ENCODE measurements at places on chromosomes 13 and 19. TPM values are rescaled to one million over a fixed set of nuclear protein-coding genes. Genes with fewer than 3 reads are reported as not detected.

HCST gene
- 10.6 TPM for polyA plus RNA-seq

DNA sequence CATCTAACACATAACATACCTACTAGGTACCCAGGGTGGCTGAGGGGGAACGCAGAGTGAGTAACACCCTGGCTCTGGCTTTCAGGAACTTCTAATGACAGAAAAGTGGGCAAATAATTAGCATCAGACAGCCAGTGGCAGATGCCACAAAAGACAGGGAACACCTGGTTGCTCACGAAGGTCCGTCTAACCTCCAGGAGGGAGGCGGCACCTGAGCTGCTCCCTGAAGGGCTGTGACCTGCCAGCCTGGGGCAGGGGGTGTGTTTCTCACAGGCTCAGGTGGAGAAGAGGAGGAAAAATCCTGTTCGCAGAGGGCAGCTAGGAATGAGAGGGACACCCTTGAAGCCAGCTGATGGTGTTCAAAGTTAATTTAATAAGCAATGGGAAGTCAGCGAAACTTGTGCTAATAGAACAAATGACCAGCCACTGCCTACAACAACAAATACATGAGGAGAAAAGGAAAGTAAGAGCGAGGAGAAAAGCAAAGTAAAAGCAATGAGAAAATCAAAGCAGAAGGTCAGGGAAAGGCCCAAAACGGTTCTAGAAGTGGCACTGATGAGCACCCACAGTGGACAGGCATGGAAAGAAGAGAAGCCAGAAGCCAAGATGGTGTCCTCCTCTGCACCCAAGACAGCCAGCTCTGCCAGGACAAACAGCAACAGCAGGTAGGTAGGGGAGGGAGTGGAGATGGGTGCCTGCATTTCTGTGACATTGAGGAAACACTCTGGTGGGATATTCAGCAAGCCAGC lies 87.3 kb downstream of the STK24 start:
- H3K4me1 ChIP-seq, result peaks cover 39% of the 10 kb centered on the region
- no peaks in the 10 kb centered on the region for H3K27me3 ChIP-seq
- no peak for DNase-seq

GPR12 gene
- not detected for polyA plus RNA-seq

DNA sequence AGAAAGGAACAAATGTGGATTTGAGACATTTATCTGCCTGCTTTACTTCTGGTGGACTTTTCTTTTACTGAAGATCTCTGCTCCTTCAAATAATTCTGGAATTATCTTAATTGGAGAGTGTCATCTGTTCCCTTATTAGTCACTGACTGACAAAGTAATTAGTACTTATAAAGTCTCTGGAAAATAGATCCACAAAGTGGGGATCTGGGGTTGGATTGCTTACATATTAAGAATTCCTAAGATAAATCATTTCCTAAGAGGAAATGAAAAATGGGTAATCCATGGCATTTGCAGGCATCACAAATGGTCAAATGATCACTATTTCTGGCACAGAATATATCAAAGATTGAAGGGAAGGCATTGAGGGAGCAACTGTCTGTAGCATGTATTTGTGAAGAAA lies 137.4 kb upstream of the SLITRK5 start:
- no peak overlapping the region for H3K4me3 ChIP-seq
- H3K27ac ChIP-seq, result no peak overlapping the region
- DNase-seq, result no peak

DNA sequence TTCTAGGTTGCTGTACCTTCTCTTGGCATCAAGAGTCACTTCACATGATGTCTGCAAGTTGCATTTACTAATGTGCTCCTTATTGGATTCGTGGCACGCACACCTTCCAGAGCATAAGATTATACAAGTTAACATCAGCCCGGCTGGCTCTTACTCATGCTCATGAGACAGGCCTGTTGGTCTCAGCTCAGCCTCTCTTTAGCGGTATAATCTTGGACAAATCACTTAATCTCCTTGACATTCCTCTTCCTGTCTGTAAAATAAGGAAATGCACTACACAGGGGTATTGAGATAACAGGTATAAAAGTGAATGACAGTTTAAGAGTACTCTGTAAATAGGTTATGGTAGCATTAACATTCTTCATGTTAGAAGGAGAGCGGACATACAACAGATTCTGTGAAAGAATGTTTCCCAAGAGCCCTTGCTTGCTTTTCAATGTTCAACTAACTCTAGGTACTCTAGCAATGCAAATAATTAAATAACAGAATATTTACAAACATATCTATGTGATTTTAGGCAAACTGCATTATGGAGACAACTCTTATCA lies 181.1 kb downstream of the FGF14 start:
- H3K27me3 ChIP-seq, result no peaks in the 10 kb centered on the region
- H3K4me3 ChIP-seq, result no peak overlapping the region
- H3K36me3 ChIP-seq, result no peaks in the 10 kb centered on the region
- no peak overlapping the region for H3K27ac ChIP-seq
- no peak for DNase-seq

EPSTI1 gene
- polyA plus RNA-seq, result 11.2 TPM

- H3K36me3 ChIP-seq, result no peaks in the 10 kb centered on the region
- peak overlapping the region; percentile 73 for H3K4me3 ChIP-seq
- no peak overlapping the region for H3K27ac ChIP-seq
Observed at GRCh38 chr13:57634839-57635165, 3.3 kb downstream of the PCDH17 start.

DNA sequence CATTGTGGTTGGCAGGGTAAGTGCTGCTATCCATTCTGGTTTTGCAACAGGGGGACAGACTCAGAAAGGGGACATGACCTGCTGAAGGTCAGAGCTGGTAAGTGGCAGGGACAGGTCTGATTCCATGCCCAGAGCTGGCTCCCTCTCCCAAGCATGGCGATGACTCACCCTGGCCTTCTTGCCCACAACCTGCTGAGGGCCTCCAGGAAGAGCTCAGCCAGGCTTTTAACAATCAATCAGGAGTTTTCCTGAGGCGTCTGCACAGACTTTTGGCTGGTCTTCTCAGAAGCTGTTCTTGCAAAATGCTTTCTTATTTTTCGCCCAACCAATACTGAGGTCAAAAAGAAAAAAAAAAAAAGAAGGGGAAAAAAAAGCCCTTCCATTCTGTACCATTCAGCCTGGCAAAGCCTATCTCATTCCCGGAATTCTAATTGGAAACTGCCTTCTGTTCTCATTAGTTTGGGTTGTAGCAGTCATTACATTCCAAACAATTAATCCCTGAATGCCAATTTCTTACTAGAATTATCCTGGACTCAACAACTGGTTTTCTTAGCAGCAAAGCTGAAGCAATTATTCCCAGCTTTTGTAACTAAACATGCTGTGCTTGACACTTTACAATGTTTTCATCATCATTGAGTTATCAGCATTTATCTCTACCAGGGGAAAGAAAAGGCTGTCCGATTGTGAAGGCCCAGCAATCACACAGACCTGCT lies 17.7 kb downstream of the SIAH3 start:
- H3K4me3 ChIP-seq, result no peak overlapping the region
- H3K4me1 ChIP-seq, result no peaks in the 10 kb centered on the region
- H3K27me3 ChIP-seq, result no peaks in the 10 kb centered on the region
- no peak for DNase-seq

DNA sequence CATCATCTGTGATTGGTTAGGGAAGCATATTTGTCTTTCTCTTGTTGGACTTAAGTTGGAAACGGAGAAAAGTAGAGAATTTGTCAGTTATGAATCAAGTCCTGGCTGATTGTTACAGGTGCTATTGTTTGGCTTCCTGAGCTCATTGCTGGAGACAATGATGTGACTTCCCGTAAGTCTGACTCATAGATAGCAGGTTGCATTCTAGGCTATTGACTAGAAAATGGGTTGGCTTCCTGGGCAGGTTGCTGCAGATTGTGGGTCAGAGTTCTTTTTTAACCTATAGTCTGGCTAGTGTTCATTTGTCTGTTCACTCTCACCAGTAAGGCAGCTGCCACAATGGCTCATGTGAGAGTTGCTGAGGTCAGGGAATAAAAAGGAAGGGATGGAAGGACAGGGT lies 101.5 kb downstream of the CCNA1 start:
- peaks cover 4% of the 10 kb centered on the region for H3K4me1 ChIP-seq
- DNase-seq, result no peak
- no peaks in the 10 kb centered on the region for H3K27me3 ChIP-seq
- no peaks in the 10 kb centered on the region for H3K36me3 ChIP-seq

GRCh38 chr19:47022541-47023447 lies 3.2 kb downstream of the NPAS1 start:
- H3K27me3 ChIP-seq, result peaks cover 23% of the 10 kb centered on the region
- no peaks in the 10 kb centered on the region for H3K36me3 ChIP-seq
- DNase-seq, result no peak
- no peak overlapping the region for H3K4me3 ChIP-seq
- H3K27ac ChIP-seq, result no peak overlapping the region
- no peaks in the 10 kb centered on the region for H3K4me1 ChIP-seq

- peak overlapping the region; percentile 0 for H3K27ac ChIP-seq
- DNase-seq, result no peak
Observed at GRCh38 chr19:310781-311496, 19.7 kb upstream of the PLPP2 start.

DNA sequence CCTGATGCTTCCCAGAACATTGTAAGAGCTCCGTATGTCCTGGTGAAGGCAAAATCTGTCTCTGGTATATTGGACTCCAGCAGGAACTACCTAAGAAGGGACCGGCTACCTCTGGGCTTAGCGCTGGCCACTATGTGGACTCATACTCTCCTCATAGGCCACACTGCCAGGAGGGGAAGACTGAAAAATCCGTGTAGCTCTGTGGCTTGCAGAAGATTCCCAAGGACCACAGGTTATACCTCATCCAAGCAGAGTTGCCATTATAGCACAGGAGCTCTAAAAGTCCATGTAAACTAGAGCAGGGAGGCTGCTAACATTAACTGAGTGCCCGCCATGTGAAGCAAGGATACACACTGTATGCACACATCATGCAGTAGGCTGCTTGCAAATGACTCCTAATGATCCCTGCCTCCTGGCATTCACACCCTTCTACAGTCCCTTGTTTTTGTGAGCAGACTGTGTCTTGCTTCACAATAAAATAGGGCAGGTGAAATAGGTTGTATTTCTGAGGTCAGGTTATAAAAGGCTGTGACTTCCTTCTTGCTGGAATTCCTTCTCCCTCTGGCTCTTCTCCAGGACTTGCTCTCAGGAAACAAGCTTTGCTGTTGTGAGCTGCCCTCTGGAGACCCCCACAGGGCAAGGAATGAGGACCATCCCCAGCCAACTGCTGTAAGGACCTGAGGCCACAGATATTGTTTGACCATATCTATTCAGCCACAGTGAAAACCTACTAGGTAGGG lies 192.6 kb upstream of the UBL3 start:
- H3K36me3 ChIP-seq, result no peaks in the 10 kb centered on the region
- H3K4me1 ChIP-seq, result no peaks in the 10 kb centered on the region
- no peak overlapping the region for H3K27ac ChIP-seq

DNA sequence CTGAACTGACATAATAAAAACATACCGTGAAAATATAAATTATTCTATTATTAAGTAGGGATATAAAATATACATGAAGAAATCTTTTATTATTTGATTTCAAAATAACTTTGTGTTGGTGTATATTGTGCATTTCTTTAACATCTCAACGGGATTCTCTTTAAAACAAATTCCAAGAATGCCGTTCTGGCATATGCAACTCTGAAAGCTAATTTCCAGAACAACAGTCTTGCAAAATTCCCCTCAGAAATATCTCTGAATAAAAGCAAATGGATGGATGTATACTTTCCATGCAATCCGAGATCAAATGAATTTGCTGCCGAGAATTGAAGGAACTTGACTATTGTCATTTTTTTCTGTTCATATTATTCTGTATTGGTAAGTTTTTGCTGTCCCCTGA lies 1579.8 kb downstream of the PCDH9 start:
- H3K4me1 ChIP-seq, result no peaks in the 10 kb centered on the region
- no peaks in the 10 kb centered on the region for H3K27me3 ChIP-seq
- no peaks in the 10 kb centered on the region for H3K36me3 ChIP-seq

Measured in kidney (tissue), 22 donors.